Myocyte (in vitro differentiated cells): ENCODE measurements at places on chromosomes 4 and X.

DNA sequence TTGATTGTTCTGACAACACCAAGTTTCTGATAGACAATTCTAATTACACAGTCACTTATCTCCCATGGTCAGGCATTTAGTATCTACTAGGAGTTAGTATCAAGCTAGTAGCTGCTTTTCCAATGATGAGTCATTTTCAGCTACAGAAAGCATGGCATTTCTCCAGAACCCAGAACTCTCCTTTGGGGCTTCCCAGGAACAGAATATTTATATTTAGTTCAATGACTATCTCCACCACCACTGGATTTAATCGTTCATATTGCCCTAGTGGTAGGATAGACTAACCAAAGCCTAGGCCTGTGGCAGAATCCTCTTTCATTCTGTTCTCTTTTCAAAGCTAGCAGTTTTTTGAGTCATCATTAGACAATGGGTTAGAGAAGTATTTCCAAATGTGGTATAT, 569.4 kb downstream of the GABRG1 start:
- no peak for DNase-seq

- no peak for DNase-seq
Observed at GRCh38 chrX:135396109-135396508, 25.6 kb upstream of the SMIM10L2A start.

DNA sequence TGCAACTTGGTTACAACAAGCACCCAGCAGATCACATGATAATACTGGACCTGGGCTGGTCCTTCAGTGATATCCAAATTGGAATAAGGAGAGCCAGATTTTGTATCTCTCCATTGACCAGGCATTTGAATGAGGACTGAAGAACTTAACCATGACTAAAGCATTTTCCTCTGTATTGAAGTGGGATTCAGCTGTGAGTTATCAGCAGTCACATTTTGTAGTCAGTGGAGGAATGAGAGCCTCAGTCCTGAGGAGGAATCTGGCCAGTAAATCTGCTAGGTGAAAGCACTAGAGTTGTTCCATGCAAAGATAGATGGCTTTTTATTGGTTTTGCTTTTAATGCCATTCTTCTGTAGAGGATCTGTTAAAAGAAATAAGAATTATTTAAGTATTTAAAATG, 1506.0 kb downstream of the PCDH7 start:
- DNase-seq, result peak; percentile 25

DNA sequence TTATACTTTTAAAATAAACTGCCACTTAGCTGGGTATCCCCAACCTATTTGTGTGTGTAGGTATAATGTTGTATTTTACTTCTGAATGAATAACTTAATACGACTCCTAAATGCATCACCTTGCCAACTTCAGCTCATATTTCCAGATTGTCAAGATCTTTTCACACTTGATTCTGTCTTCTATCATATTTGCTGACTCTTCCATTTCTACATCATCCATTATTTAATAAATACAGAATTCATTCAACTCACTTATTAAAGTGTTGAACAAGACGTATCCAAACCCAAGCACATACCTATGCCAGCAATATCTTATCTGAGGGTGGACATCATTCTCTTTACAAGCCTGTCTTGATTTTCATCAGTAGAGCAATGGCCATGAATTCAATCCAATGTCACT, 91.2 kb upstream of the FAM47C start:
- no peak for DNase-seq

- DNase-seq, result peak; percentile 9
Observed at GRCh38 chr4:6023731-6024130, 5.5 kb upstream of the C4orf50 start.

DNA sequence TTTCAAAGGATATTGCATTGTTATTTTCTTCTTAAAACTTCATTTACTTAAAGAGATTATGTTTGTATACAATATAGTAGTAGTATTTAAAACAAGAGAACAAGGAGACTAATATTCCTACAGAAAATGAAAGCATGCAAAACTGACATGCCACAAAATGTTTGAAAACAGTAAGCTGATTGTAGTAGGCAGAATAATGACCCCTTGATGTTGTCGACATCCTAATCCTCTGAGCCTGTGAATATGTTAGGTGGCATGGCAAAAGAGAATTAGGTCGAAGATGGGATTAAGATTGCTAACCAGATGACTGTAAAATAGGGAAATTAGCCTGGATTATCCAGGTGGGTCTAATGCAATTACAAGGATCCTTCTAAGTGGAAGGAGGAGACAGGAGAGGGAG, 522.2 kb upstream of the NR3C2 start:
- no peak for DNase-seq

DNA sequence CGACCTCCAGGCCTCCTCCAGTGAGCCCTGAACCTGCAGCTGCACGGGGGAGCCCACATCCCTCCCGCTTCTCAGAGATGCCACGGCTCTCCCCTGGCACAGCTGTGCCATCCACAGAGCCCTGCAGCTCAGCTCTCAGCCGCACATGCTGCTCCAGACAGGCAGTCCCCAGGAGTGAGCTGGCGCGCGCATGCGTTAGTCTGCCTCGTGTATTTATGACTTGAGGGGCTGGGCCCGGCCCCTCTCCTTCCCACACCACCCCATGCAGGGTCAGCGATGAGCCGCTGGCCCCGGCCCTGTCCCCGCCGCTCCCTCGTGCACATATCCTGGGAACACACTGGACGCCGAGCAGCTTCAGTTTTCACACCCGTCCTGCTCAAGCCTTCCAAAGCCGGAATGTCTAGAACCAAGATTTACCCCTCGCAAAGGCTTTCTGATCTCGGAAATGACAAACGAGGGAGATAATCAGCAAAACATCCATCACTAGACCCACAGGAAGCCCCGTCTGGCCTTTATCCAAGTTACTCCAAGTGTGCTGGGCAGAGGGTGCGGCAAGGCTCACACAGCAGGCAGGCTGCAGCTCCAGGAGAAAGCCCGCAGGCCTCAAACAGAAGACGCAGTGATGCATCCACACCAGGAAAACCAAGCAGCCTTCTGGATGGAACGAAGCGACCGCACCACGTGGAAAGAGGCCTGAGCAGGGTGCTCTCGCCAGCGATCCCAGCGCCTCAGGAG, 24.3 kb downstream of the GAK start:
- no peak for DNase-seq

GRCh38 chrX:154599531-154599930, 14.6 kb downstream of the CTAG1A start:
- no peak for DNase-seq

- no peak for DNase-seq
Observed at GRCh38 chrX:68830419-68831404, 1.9 kb downstream of the EFNB1 start.

- DNase-seq, result no peak
Observed at GRCh38 chr4:8294036-8294435, 24.5 kb downstream of the HTRA3 start.

- no peak for DNase-seq
Observed at GRCh38 chr4:22478426-22478825, 37.4 kb downstream of the ADGRA3 start.

- DNase-seq, result no peak
Observed at GRCh38 chr4:124133753-124134152, 578.8 kb downstream of the ANKRD50 start.

- no peak for DNase-seq
Observed at GRCh38 chrX:118745570-118745969, 18.2 kb downstream of the IL13RA1 start.

DNA sequence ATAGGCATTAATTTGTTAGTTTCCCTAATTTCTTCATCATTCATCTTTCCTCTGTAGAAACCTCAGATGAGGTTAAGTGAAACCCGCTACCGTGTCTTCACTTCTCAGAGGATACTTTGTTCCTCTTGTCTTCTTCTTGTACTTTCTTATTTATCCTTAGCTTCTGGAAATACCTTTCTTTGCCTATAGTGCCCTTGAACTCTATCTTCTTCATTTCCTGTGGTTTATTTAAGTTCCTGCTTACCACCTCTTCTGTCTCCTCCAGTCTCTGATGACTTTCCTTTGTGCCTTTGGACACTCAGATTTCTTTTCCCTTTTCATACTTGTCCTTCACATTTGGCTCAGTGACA, 159.6 kb upstream of the LEF1 start:
- DNase-seq, result no peak

GRCh38 chr4:68589790-68590189, 13.7 kb upstream of the UGT2B17 start:
- no peak for DNase-seq

DNA sequence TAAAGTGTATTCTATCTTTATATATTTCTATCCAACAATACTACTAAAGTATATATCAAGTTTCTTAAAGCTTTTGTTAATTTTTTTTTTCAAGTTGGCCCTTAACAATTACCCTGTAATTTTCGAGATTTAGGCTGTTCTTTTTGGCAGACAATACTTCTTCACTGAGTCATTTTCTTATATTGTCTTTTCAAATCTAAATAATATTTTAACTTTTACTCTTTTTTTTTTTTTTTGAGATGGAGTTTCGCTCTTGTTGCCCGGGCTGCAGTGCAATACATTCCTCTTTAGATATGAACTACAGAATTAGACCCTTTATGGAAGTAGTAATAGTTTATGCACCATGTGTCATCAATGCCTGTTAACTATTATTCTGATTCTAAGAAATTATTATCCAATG, 120.7 kb downstream of the GLRA3 start:
- DNase-seq, result no peak

DNA sequence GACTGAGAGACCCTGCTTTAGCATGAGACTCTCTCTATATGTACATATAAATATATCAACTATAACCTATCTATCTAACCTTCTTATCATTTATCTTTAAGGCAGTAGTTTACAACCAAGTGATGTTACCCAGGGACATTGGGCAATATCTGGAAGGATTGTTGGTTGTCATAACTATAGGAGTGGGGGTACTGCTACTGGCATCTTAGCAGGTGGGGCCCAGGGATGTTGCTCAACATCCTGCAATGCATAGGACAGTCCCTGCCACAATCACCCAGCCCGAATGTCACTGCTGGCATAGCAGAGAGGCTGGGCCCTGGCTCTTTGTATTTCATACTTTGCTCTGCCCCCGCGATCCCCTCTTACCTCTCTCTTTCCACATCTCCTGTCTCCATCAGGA, 397.7 kb downstream of the IL15 start:
- no peak for DNase-seq

- no peak for DNase-seq
Observed at GRCh38 chrX:73922856-73923455, 360.0 kb downstream of the CHIC1 start.

- no peak for DNase-seq
Observed at GRCh38 chrX:10479508-10479907, 140.9 kb downstream of the MID1 start.
